ENCODE measurements at places on chromosomes 6 and 20. TPM values are rescaled to one million over a fixed set of nuclear protein-coding genes. Genes with fewer than 3 reads are reported as not detected.

The GPX5 gene
- total RNA-seq = not detected

DNA sequence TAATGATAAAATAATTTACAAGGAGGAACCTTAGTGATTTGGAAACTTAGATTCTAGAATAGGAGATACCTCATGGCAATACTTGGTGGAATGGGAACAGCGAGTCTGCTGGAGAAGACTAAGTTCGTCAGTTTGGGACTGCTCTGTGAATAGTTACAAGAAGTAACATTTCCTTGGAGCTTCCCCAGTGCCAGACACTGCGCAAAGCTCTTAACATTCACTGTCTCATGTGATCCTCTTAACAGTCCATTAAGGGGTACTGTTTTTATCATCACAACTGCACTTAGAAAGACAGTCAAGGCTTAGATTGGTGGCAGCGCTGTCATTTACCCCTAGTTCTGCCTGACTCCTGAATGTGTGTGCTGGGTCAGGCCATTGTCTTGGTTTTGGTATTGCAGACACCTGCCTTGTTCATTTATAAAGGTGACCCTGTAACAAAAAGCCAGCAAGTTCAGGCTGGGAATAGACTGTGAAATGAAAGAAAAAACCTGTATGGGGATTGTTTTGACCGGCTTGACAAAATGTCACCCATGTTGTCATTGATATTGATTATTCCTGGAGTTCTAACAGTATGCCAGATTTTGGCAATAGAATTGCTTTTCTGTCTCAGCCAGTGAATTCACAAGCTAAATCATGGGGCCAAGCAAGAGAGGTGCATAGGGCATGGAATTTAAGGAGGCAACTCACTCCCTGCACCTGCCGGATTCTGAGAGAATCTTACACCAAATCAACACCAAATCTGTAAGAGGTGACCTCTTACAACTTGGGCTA, 118.4 kb downstream of the SASH1 start:
- H3K36me3 ChIP-seq = no peaks in the 10 kb centered on the region
- H3K4me1 ChIP-seq = no peaks in the 10 kb centered on the region
- no peak overlapping the region for H3K27ac ChIP-seq
- no peak overlapping the region for H3K4me3 ChIP-seq
- no peak for DNase-seq

DNA sequence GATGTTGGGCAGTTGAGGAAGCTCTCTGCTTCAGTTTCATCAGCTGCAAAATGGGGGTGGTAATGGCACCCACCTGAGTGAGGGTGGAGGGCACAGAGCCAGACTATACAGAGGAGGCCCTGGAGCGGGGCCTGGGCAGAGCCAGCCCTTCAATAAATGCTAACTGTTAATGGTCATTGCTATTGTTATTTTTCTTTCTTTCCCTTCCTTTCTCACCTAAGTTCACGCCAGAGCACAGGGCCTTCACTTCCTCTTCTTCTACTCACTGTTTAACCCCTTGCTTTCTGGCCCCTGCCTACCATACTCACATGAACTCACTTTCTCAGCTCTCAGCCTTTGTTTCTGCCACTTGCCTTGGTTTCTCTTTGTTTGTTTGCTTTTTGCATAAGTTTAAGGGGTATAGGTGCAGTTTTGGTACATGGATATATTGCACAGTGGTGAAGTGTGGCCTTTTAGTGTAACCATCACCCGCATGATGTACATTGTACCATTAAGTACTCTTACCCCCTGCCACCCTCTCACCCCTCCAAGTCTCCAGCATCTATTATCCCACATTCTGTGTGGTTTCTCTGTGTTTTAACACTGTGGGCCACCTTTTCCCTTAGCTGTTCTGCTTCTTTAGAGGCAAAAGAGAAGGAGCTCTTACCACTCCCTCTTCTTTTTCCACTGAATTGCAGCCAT, 7.5 kb upstream of the RREB1 start:
- no peak overlapping the region for H3K27ac ChIP-seq
- no peaks in the 10 kb centered on the region for H3K36me3 ChIP-seq
- no peaks in the 10 kb centered on the region for H3K4me1 ChIP-seq
- no peak overlapping the region for H3K4me3 ChIP-seq
- DNase-seq = no peak

DNA sequence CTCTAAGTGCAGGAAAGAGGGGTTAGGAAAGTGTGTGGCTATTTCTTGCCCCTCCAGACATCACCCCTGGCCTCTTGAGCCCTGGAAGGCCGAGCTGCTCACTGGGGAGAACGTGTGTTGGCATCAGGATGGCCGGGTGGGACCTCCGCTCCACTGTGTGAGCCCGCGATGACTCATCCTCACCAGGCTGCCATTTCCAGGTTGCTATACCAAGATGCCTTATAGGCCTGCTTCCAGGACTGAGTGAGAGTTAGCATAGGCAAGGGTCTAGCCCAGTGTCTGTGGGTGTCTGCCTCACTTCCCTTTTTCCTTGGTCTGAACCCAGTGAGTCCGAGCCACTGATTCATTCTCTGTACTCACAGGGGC, 105.0 kb downstream of the MRPL14 start:
- DNase-seq = no peak
- H3K27me3 ChIP-seq = no peaks in the 10 kb centered on the region
- no peaks in the 10 kb centered on the region for H3K36me3 ChIP-seq

- H3K4me3 ChIP-seq = no peak overlapping the region
- no peaks in the 10 kb centered on the region for H3K4me1 ChIP-seq
- no peaks in the 10 kb centered on the region for H3K36me3 ChIP-seq
- DNase-seq = no peak
- H3K27me3 ChIP-seq = no peaks in the 10 kb centered on the region
Observed at GRCh38 chr20:37867289-37868195, 35.4 kb upstream of the VSTM2L start.

- H3K36me3 ChIP-seq = no peaks in the 10 kb centered on the region
- no peak overlapping the region for H3K4me3 ChIP-seq
- no peaks in the 10 kb centered on the region for H3K27me3 ChIP-seq
- no peaks in the 10 kb centered on the region for H3K4me1 ChIP-seq
Observed at GRCh38 chr6:69337311-69337710, 459.5 kb downstream of the LMBRD1 start.

GRCh38 chr6:14125346-14125745, 7.8 kb downstream of the CD83 start:
- H3K4me3 ChIP-seq = no peak overlapping the region
- no peaks in the 10 kb centered on the region for H3K36me3 ChIP-seq
- no peaks in the 10 kb centered on the region for H3K27me3 ChIP-seq
- H3K4me1 ChIP-seq = no peaks in the 10 kb centered on the region
- no peak overlapping the region for H3K27ac ChIP-seq
- DNase-seq = no peak

The STMND1 gene
- total RNA-seq = not detected

DNA sequence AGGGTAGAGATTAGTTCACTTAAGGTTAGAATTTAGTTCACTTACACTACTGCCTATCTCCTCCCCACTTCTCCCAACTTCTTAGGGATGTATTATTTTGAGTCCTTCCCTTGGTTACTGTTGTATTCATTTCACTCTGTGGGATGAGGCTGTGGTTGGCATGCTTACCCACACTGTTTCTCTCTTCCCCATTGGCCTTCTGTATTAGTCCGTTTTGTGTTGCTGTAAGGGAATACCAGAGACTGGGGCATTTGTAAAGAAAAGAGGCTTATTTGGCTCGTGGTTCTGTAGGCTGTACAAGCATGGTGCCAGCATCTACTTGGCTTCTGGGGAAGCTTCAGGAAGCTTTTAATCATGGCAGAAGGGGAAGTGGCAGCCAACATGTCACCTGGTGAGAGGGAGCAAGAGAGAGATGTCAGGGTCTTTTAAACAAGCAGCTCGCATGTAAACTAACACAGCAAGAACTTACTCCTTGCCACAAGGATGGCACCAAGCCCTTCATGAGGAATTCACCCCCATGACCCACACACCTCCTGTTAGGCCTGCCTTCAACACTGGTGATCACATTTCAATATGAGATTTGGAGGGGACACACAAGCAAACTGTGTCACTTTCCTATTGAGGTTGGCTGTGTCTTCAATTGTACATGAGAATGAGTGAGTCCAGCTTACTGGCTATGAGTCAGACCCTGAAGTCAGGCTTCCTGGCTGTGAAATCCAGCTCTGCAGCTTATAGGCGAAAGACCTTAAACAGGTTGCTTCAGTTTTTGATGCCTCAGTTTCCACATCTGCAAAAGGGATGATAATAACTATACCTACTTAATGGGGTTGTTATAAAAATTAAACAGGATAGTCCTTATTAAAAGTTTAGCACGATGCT, 53.3 kb downstream of the SYNDIG1 start:
- H3K27me3 ChIP-seq = no peaks in the 10 kb centered on the region
- no peak overlapping the region for H3K27ac ChIP-seq
- H3K36me3 ChIP-seq = no peaks in the 10 kb centered on the region
- H3K4me3 ChIP-seq = no peak overlapping the region
- no peaks in the 10 kb centered on the region for H3K4me1 ChIP-seq

GRCh38 chr20:60262967-60263603, 304.9 kb downstream of the CDH26 start:
- H3K27ac ChIP-seq = no peak overlapping the region
- no peaks in the 10 kb centered on the region for H3K27me3 ChIP-seq
- DNase-seq = peak; percentile 43
- H3K4me1 ChIP-seq = peaks cover 10% of the 10 kb centered on the region
- H3K4me3 ChIP-seq = no peak overlapping the region
- H3K36me3 ChIP-seq = no peaks in the 10 kb centered on the region

The SIRPB1 gene
- total RNA-seq = 14.6 TPM

DNA sequence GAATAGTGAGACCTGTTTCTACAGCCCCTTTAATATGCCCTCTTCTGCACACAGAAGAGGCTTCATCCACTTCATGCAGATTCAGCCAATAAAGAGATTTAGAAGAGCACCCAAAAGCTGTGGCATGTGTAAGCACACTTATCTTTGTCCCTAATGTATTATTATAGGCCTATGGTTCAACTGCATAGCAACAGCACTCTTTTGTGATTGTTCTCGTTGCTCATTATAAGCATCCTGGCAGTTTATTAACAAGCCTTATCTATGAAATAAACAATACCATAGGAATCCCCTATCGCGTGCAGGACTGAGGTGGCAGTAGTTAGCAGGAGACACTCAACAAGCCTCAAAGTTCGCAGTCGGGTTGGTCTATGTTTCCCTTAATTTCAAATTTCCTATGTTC, 138.5 kb upstream of the BEND6 start:
- H3K27ac ChIP-seq = no peak overlapping the region
- no peak overlapping the region for H3K4me3 ChIP-seq
- no peaks in the 10 kb centered on the region for H3K4me1 ChIP-seq
- no peaks in the 10 kb centered on the region for H3K36me3 ChIP-seq
- DNase-seq = no peak

The TRAPPC3L gene
- total RNA-seq = not detected

DNA sequence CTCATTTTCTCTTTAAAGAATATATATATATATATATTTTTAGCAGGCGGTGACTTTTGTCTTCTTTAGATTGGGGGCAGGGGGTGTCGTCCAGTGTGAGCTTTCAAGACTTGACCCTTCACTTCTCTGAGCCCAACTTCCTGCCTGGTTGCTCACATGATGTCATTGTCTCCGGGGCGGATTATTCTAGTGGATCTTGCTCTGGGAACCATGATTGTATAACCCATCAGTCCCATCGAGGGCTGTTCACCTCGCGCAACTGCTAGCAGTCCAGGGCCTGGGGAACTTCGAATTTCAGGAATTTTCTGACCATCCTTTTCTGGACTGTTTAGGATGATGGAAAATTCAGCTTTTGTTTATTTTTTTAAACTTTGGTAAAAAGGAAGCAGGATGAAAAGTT, 1.0 kb downstream of the IGF2R start:
- H3K27ac ChIP-seq = peak overlapping the region; percentile 82
- no peaks in the 10 kb centered on the region for H3K36me3 ChIP-seq
- no peaks in the 10 kb centered on the region for H3K27me3 ChIP-seq

The GPLD1 gene
- total RNA-seq = 0.61 TPM

All from naive thymus-derived CD4-positive, alpha-beta T cell (primary cell).